ENCODE measurements at places on chromosomes 11 and 22. TPM values are rescaled to one million over a fixed set of nuclear protein-coding genes. Genes with fewer than 3 reads are reported as not detected.

EMID1 gene
- total RNA-seq = 0.21 TPM

FGF3 gene
- total RNA-seq = not detected

MS4A6A gene
- not detected for total RNA-seq

PACSIN3 gene
- total RNA-seq = 131 TPM

FIBIN gene
- total RNA-seq = not detected
